ENCODE measurements at places on chromosomes 5 and 9.
A peak's percentile ranks its signal among the peaks of the same experiment; 100 is the strongest.

DNA sequence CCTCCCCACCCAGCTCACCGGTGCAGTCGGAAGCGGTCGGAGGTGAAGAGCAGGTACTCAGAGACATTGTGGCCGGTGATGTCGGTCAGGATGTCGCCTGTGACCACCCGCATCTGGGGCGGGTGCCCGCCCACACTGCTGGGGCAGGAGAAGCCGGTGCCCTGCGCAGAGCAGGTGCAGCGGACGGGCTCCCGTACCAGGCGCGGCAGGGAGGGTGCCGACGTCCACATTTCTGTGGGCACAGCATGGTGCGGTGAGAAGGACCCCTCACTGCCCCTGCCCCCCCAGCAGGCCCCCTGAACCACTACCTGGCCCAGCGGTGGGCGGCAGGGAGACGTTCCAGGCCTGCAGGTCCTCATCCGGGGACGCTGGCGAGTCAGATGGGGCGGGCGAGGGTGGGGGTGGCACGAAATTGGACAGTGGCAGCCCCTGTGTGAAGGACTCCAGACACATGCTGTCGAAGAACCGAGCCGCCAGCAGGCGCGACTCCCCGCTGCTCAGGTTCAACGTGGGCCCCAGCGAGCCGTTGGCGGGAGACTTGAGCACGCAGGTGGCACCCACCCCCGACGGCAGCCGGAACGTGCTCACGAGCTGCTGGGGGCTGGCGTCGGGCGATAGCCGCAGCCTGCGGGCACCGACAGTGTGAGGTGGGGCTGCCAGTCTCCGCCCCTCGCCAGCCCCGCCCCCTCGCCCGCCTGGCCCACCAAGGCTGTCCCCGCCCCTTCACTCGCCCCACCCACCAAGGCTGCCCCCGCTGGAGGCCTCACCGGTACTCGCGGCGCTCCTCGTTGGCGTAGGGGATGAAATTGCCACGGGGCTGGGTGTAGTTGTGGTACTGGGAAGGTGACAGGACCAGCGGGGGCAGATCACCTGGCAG, 15.1 kb downstream of the ABCA2 start:
- no peak for DNase-seq

DNA sequence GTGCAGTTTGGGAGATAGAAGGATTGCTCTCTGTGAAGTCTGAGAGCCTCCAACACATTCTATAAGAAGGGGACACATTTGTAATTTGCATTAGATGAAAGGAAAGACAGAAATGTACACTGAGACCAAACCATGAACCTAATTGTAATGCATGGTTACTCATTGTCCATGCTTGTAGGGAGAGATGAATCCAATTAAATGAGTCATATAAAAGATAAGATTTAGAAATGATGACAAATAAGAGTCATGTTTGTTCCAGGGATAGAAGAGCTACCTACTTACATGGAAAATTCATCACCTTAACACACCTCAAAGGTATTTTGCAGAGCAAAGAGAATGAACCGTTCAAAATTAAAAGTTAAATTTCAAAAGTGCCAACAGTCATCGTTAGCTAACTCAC, 85.1 kb downstream of the FBXL7 start:
- no peak for DNase-seq

- DNase-seq = no peak
Measured at GRCh38 chr5:140978260-140978659, 12.0 kb downstream of the PCDHAC2 start.

GRCh38 chr5:76733049-76733417, 17.1 kb downstream of the F2R start:
- no peak for DNase-seq

DNA sequence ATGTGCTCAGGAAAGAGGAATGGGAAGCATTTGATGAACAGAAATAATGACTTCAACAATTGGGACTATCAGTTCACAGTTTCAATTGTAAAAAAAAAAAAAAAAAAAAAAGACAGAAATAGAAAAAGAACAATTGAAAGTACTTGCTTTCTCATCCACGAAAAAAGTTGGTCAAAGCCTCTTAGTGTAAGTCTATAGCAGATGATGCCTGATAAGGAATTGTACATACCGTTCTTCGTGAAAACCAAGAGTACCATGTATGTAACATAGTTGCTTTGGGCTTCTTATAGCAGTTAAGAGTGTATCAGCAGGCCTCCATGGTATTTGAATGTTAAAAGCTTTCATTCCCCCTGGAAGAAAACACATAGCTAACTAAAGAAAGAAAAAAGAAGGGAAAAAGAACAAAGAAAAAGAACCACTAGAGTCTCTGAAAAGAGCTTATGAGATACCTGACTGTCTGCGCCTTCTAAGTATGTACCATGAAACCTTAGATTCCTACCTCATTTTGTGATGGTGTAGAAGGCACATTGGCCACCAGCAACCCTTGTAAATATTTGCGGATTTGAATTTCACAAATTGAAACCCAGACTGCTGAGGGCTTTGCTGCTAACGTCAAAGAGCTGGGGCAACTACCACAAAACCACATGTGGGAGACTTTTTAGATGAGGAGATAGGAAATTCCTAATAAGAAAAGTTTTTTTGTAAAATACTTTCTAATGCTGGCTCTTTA, 75.2 kb downstream of the TMC1 start:
- DNase-seq = no peak

GRCh38 chr5:127589309-127590030, 59.4 kb upstream of the CTXN3 start:
- DNase-seq = peak; percentile 15

DNA sequence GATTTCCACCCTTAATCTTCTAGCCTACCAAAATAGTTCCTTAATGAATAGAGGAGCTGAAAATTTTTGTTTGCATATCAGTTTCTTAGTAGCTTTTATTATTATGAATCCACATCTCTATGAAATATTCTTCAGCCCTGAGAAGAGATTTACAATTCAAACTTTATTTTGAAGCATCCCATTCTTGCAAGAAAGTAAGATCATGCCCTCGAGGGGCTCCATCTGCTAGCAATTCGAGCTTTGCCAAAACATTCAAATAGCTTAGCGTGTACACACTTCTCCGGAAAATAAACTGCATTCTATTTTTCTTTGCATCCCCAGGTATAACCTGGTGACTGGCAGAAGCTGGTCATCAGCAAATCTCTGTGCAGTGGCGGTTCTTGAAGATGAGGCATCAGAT, 370.7 kb downstream of the MTRR start:
- DNase-seq = no peak
